ENCODE measurements at places on chromosomes 16 and 17.

- no peak for DNase-seq
Observed at GRCh38 chr16:35752773-35753558, 2293.6 kb downstream of the TP53TG3F start.

GRCh38 chr17:64385187-64386083 lies 5.2 kb downstream of the PECAM1 start:
- no peak for DNase-seq

- no peak for DNase-seq
Observed at GRCh38 chr16:4648917-4649316, 24.3 kb downstream of the MGRN1 start.

DNA sequence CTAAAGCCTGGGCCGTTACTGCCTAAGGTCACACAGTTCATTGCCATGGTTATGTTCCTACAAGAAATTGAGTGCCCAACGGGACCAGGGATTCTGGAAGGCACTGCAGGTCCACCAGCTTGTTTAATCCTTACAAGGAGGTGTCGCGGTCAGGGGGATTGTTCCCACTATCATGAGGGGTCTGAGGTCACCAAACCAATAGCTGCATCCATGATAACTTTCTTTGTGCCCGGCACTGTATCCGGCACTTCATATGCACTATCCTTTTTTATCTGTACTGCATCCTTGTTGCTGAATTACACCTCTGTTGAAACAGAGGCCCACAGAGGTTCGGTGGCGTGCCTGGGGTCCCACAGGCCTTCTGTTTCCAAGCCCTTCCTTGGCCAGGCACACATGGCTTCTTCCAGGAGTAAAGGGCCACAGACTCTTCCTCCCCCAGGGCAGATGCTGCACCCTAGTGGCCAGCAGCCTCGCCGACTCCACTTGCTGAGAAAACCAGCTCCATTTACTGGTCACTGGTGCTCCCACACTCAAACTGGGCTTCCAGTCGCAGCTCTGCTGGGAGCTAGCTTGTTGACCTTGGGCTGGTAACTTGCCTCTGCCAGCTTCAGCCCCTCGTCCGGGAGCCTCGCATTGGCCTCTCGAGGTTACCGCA lies 82.0 kb upstream of the PLCG2 start:
- DNase-seq, result no peak

- DNase-seq, result no peak
Observed at GRCh38 chr17:8935191-8935590, 30.3 kb downstream of the PIK3R5 start.

GRCh38 chr16:84507011-84507982 lies 2.8 kb upstream of the MEAK7 start:
- DNase-seq, result no peak

DNA sequence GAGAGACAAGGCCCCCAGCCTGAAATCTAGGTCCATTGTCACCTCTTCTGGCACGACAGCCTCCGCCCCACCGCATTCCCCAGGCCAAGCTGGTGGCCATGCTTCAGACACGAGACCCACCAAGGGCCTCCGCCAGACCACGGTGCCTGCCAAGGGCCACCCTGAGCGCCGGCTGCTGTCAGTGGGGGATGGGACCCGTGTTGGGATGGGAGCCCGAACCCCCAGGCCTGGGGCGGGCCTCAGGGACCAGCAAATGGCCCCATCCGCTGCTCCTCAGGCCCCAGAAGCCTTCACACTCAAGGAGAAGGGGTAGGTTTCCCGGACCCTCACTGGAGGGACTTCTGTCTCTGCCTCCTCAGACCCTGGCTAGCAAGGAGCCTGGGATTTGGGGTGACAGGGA lies 1.0 kb downstream of the TEDC2 start:
- no peak for DNase-seq

DNA sequence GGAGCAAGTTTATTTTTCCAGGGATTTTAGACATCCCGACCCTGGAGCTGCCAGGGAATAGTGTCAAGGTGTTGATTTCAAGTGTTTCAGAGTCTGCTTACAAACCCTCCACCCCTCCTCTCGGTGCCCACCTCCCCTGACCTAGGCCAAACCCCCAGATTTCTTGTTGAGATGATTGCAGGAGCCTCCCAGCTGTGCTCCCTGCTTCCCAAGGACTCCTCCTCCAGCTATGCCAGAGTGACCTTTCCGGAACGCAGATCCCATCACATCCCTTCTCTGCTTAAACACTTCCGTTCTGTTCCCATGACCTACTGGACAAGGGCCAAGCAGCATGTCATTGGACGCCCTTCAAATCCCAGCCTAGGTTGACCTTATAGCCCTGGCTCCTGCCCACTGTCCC lies 23.7 kb upstream of the CDH1 start:
- no peak for DNase-seq

- DNase-seq, result no peak
Observed at GRCh38 chr16:49734331-49734730, 121.6 kb downstream of the ZNF423 start.

- DNase-seq, result no peak
Observed at GRCh38 chr16:15822957-15823356, 33.9 kb downstream of the MYH11 start.

DNA sequence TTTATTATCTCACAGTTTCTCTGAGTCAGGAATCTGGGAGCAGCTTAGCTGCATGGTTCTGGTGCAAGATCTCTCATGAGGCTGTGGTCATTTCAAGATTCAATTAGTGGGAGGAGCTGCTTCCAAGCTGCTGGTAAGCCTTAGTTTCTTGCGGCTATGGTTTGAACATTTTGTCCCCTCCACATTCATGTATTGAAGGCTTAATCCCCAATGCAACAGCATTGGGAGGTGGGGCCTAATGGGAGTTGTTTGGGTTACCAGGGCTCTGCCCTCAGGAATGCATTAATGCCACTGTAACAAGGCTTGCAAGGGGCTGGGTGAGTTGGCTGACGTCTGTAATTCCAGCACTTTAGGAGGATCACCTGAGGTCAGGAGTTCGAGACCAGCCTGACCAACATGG lies 272.9 kb downstream of the UTP18 start:
- no peak for DNase-seq

DNA sequence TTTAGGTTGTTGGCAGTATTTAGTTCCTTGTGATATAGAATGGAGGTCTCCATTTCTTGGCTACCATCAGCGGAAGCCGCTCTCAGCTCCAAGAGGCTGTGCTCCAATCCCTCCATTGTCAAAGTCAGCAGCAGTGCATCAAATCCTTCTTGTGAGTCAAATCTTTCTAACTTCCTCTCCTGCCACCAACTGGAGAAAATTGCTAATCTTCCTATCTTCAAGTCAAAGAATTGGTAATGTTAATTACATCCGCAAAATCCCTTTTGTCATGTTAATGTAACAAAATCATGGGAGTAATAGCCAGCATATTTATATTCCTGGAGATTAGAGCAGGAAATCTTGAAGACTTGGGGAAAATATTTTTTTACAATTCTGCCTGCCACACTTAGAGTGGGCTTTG lies 436.4 kb upstream of the DYNLRB2 start:
- DNase-seq, result no peak

DNA sequence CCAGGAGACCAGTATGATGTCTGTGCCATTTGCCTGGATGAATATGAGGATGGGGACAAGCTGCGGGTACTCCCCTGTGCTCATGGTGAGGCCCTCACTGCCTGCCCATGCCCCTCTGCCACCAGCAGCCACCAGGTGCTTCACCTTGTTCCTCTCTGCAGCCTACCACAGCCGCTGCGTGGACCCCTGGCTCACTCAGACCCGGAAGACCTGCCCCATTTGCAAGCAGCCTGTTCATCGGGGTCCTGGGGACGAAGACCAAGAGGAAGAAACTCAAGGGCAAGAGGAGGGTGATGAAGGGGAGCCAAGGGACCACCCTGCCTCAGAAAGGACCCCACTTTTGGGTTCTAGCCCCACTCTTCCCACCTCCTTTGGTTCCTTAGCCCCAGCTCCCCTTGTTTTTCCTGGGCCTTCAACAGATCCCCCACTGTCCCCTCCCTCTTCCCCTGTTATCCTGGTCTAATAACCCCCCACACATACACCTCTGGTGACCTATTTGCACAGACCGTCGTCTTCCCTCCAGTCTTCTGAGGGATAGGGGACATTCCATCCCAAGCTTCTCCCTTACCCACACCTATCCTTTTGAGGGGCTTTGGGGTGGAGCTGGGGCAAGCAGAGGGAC lies 3.7 kb downstream of the PFN1 start:
- DNase-seq, result no peak

DNA sequence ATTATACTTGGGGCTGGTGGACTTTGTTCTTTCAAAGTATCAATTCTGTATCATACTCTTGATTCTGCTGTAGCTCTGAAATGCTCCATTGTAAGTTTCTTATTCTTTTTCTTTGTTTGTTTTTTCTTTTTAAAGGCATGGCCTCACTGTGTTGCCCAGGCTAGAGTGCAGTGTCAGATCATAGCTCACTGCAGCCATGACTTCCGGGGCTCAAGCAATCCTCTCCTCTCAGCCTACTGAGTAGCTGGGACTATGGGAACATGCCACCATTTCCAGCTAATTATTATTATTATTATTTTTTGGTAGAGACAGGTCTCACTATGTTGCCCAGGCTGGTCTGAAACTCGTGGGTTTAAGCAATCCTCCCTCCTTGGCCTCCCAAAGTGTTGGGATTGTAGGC lies 38.9 kb upstream of the METTL9 start:
- DNase-seq, result no peak

GRCh38 chr16:85730186-85730465 lies 20.8 kb downstream of the C16orf74 start:
- no peak for DNase-seq

- DNase-seq, result no peak
Observed at GRCh38 chr16:50303041-50303604, 36.8 kb downstream of the ADCY7 start.

- no peak for DNase-seq
Observed at GRCh38 chr16:78925083-78925767, 675.3 kb downstream of the MAF start.

GRCh38 chr17:76036497-76037261 lies 9.6 kb upstream of the EVPL start:
- no peak for DNase-seq

DNA sequence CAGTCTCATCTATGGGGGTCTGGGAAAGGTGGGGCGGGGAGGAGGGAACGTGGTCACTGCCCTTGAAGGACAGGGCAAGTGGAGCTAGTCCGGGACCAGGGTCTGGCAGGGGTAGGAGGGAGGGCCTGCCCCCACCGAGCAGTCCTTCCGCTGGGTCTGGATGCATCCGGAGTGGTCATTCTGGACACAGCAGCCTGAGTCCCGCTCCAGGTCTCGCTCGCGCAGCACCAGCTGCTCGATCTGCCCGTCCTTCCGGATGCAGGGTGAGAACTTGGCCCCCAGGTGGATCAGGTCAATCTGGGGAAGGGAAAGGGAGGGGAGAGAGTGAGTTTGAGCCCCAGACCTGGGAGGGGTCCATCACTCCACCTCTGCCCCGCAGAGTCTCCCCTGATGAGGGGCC lies 6.8 kb downstream of the AANAT start:
- no peak for DNase-seq

DNA sequence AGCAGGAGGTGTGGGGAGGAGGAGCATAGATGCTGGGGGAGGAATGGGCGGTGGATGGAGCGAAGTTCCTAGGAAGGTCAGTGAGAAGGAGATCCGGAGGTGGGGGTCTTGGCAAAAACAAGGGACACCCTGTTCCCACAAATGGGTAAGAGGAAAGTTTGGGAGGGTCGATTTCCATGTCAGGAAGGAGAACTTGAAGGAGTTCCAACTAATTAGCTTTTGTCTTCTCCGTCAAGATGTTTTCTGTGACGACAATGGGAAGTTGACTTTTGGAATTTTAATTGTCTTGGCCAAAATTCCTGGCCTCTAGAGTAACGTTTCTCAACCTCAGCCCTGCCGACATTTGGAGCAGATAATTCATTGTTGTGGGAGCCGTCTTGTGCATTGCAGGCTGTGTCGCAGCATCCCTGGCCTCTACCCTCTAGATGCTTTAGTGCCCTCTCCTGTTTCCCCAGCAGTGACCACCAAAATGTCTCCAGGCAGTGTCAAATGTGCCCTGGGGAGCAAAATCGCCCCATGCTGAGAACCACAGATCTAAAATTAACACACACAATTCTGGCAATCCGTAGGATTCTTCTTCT lies 97.1 kb downstream of the PITPNC1 start:
- no peak for DNase-seq

DNA sequence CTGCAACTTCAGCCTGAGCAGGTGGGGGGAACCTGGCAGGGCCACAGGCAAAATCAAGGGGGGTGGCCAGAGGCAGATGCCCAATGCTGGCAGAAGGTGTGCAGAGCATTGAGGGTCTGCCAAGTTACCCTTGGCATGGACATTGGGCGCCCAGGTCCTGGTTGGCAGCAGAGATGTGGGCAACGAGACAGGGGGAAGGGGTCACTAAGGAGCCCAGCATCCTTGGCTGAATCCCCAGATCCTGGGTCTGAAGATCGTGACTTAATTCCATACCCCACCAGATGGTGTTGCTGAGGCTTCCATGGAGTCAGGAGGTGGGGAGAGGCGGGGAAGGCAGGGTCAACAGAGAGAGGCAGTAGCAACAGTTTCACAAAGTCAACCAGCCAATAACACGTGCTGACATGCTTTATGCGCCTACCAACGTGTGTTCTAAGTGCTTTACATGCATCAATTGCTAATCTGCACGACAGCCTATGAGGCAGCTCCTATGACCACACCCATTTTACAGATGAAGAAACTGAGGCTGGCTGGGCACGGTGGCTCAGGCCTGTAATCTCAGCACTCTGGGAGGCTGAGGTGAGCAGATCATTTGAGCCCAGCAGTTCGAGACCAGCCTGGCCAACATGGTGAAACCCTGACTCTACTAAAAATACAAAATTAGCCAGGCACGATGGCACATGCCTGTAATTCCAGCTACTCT lies 83.3 kb downstream of the GSG1L start:
- DNase-seq, result no peak

GRCh38 chr16:74736531-74737157 lies 36.0 kb upstream of the MLKL start:
- no peak for DNase-seq

- no peak for DNase-seq
Observed at GRCh38 chr16:34078691-34079090, 619.3 kb downstream of the TP53TG3F start.

DNA sequence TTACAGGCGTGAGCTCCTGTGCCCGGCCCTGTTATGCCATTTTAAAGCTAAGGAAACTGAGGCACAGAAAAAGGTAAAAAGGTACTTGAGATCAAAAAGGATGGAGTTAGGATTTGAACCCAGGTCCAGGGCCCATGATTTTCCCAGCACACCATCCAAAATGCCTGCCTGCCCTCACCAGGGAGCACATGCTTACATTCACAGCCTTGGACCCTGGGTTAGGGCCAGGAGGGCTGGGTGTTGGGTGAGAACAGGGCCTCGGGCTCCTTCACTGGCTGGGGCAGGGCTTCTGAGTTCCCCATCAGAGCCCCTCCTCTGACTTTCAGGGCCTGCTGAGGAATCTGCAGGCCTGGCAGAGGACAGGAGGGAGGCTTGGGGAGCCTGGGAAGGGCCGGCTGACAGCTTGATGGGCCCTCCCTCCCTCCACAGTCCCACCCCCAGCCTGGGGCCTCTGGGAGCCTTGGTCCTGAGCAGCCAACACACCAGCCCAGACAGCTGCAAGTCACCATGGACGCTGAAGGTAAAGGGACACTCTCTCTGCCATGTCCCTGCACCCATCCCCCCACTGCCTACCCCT lies at the start of gene QPRT:
TSS of gene QPRT (plus strand) at position 490 of the 577 bp plus-strand sequence. CDS start at position 508, 18 bp downstream.
- DNase-seq, result no peak

GRCh38 chr17:37740915-37741314 lies 3.9 kb downstream of the HNF1B start:
- DNase-seq, result no peak

All from DMS79 treated with DMSO at 0.1 percent for 48 hours (cell line).